ENCODE measurements at places on chromosomes 5 and 9.

DNA sequence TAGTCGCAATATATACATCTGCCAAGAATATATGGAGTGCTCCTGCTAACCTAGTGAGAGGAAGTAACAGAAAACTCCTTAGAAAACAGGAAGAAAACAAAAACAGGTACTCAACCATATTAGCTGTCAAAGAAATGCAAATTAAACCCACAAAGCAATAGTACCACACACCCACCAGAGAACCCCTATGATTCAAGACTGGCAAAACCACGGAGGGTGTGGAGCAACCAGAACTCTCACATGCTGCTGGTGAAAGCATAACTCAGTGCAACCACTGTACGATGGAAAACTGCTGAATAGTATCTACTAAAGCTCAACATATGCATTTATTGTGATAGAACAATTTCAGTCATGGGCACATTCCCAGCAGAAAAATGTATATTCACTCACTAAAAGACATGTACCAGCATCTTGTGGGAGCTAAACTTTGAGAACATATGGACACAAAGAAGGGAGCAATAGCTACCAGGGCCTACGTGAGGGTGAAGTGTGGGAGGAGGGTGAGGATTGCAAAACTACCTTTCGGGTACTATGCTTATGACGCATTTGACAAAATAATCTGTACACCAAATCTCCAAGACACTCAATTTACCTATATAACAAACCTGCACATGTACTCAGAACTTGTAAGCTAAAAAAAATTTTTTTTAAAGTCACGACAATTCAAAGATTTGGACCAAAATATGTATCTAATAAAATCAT, 34.0 kb downstream of the PTPN3 start:
- no peak for DNase-seq

DNA sequence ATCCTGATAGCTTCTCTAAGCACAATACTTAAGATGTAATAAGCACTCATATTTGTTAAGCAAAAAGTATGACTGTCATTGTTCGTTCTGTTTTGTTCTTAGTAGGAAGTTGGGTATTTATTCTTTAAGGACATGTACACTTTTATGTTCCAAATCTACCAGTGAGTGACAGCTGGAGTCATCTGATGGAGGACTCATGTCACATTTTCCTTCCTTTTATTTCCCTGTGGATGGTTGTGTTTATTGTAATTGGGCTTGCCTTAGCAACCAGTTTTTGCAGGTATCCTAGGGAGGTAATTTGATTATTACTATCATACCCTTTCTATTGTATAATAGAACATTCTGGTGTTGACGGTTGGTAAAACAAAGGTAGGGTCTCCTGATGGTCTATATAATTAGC, 145.7 kb downstream of the ZSWIM6 start:
- DNase-seq: no peak

- DNase-seq: no peak
Observed at GRCh38 chr9:109751253-109751652, 28.7 kb upstream of the PALM2AKAP2 start.

DNA sequence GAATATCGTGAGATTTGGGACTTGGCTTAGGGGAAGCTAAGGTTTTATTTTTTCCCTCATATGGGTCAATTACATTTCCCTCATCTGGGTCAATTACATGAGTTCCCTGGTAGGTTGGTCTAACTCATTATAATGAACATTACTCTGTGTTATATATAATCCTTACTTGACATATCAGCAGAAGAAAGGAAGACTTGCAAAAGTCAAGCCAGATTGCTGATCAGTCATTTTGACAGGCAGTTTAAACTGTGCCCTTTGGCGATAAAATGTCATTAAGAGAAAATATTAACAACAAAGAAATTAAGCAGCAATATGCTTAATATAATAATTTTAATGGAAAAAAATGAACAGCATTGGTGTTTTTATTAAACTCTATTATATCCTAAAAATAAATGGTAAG, 23.1 kb upstream of the TRPM3 start:
- no peak for DNase-seq

- no peak for DNase-seq
Observed at GRCh38 chr5:24497591-24498157, 147.1 kb downstream of the CDH10 start.

GRCh38 chr5:124639095-124639665, 107.3 kb downstream of the ZNF608 start:
- DNase-seq: no peak

DNA sequence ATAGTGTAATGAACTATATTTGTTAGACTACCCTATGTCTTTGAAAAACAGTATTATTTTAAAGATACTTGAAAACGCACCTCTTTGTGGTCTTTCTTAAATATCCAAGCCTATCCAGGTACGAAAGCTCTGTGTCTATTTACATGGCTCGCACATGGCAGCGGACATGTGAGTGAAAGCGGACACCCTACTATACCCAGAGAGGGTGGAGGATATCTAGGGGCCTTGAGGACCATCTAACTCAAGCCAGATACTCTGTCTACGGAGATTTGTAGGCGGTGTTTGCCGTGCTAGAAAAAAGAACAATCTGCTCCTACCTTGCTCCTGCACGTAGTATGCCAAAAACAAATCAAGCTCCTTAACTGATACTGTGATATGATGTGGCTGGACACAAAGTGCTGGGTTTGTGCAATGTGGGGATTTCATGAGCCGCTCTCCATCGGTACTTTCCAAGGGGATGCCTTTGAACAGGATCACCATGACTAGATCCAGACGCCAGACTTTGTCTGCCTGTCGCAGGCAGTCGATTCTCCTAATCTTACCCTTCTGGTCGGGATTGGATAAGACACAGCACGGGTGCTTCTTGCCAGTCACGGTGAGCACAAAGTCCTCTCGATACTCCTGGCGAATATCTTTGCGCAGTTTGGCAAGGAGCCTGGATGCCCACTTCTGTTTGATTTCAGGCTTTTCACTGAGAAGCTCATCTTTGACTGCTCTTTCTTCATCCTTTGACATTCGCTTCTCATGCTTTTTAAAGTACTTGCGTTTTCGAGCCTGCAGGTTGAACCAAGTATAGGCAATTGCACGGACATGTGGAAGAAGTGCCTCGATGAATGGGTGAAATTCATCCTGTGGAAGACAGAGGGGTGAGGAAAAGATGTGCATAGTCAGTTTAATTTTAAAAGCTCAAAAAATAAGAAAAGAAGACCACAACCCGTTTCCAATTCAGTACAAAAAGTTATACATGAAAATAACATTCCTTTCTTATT, 7.0 kb downstream of the NFIB start:
- DNase-seq: no peak

GRCh38 chr9:114789006-114789405, 16.8 kb downstream of the TNFSF15 start:
- no peak for DNase-seq

Data from RPMI7951 (cell line).